ENCODE measurements at places on chromosomes 6 and 20.

GRCh38 chr20:62018437-62019143 is 47.1 kb downstream of the TAF4 start:
- DNase-seq: no peak

GRCh38 chr6:142900227-142900971 is 44.6 kb downstream of the HIVEP2 start:
- DNase-seq: no peak

GRCh38 chr6:27143474-27144026 is 104.0 kb upstream of the PRSS16 start:
- DNase-seq: no peak

DNA sequence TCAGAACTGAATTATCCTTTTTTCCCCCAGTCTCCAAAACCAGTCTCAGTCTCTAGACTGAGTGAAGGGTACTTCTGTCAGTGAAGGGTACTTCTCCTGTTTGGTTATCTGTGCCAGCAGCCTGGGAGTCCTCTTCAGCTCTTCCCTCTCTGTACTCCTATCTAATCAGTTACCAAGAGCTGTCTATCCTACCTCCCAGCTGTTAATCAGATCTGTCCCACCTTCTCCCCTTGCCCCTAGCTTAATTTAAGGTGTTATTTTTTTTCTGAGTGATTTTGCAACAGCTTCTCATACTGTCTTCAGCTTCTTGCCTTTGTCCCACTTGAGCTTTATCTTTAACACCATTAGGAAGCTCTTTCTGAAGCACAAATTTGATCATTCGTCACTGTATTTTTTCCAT is 491.9 kb upstream of the SOX4 start:
- DNase-seq: no peak

GRCh38 chr6:106097411-106098231 is 11.5 kb downstream of the PRDM1 start:
- no peak for DNase-seq

DNA sequence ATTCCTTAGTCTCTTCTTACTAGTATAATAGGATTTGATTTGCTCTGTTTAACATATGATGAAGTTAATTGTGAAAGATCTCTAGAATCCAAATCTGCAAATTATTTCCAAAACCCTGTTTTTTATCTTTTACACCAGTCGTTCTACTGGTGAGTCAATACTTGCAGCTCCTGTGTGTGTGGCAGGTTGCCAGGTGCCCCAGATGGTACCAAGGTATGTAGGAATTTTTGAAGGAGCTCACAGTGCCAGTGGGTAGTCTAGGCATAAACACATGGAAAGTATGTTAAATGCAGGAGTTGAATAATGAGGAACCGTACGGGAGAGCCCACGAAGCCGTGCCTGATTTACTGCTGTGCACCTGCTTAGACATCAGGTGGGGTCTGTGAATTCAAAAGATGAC is 192.2 kb downstream of the FARS2 start:
- no peak for DNase-seq

- no peak for DNase-seq
Measured at GRCh38 chr6:1009103-1009502, 302.8 kb upstream of the FOXQ1 start.

DNA sequence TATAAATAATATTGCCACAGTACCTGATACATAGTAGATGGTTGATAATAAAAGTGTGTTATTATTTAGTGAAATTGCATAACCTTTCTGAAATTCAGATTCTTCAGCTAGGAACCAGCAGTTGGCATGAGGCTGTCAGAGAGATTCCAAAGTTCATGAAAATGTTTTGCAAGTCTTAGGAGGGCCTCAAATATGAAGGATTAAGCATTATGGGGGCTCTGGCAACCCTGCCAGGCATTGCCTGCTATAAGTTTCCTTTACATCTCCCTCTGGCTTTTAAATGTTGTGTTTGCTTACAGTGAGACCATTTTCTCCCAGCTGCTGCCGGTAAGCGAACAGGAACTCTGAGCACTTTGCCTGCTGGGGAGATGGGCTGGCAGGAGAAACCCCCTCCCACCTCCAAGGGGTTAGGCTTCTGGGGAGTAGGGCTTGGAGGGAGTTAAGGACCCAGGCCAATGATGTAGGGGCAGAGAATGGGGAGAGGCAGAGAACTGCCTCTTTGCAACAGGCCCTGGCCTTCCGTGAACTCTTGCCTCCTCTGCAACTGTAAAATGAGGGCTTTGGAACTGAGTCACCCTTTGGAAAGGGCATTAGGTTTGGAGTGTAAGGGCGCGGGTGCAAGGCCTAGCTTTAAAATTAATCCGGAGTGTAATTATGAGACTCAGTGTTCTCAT is 33.2 kb upstream of the KIF3B start:
- no peak for DNase-seq

DNA sequence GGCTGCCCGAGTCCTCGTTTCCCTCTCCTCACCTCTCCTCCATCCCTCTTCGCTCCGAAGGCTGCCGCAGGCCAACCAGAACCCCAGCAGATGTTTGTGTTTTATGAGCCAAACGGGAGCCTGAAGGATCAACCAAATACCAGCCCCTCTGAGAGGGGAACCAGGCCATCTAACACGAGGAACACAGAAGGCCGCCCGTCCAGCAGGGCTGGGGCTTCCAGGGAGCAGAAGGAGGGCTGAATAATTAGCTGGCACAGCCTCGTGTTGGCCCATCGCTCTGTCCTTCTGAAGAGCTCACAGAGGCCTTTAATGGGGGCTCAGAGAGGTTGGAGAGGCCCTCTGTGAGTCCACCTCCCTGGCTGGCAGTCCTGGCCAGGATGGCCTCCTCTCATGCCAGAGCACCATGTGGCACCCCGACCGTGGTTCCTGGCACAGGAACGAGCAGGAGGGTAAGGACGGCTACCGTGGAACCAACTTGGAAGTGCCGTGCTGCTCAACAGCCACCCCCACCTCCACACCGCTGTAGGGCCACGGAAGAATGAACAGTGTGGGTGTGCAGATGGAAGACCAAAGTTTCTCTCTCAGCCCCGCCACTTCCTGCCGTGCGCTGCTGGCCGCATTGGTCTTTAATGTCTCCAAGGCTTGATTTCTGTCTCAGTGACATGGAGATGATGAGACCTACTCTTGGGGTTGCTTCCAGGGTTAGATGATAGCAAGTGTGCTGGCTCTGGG is 155.2 kb downstream of the SCML4 start:
- no peak for DNase-seq

- DNase-seq: no peak
Measured at GRCh38 chr6:19734519-19734918, 102.7 kb upstream of the ID4 start.

DNA sequence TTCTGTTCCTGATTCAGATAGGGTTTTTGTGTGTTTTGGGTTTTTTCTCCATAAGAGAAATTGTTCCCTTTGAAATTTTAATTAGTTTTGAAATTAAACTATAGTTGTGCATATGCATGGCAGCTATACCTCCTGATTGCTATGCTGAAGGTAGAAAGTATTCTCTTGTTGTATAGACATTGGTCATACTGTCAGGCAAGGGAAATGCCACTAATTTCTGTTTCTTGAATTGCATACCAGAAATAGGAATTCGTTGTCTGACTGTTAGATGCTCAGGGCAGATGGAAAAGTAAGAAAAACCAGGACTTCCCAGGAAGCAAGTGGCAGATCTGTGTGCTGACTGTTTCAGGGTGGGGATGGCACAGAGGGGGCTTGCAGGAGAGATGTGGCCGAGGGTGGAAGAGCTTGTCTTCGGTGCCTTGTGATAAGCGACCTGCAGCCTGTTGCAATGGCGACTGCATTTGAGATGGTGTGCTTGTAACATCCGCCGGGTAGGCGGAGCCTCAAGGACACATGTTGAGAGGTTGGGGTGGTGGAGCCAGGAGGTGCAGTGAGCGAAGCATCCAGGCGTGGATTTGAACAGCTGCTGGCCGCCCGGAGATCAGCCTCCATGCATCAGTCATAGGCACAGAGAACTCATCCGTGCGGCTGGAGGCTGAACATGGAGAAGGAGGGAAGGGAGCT is 42.8 kb downstream of the RREB1 start:
- no peak for DNase-seq

GRCh38 chr6:88662163-88662580 is 301.2 kb downstream of the RNGTT start:
- no peak for DNase-seq

DNA sequence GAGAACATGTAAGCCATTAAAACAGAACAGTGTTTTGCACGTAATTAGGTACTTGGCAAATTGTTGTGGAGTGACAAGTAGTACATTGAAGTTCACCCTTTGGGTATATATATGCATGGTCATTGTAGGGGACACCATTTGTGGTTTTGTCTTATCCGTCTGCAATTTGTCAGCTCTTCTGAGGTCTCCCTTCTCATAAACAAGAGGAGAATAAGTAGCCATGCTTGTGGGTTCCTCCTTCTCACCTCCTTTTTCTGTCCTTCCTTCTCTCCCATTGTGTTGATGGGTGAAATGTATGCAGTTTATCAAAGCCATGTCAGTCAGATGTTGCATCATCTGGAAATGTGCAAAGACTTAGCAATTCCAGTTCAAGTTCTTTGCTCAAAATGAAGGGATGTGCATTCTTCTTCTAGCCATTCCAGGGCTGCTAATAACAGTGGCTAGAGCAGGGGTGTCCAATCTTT is 70.9 kb downstream of the QKI start:
- DNase-seq: no peak

GRCh38 chr20:62886709-62887058 is 25.1 kb upstream of the TCFL5 start:
- peak; percentile 22 for DNase-seq

GRCh38 chr20:51154708-51155690 is 132.1 kb upstream of the KCNG1 start:
- no peak for DNase-seq

- DNase-seq: no peak
Measured at GRCh38 chr6:37142050-37142614, 27.8 kb upstream of the PIM1 start.

DNA sequence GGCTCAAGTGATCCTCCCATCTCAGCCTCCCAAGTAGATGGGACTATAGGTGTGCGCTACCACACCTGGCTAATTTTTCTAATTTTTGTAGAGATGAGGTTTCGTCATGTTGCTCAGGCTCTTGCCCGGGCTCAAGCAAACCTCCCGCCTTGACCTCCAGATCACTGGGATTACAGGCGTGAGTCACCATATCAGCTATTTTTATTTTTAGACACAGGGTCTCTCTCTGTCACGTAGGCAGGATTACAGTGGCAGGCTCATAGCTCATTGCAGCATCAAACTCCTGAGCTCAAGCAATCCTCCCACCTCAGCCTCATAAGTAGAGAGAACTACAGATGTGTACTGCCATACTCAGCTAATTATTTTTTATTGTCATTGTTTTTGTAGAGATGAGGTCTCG is 41.7 kb downstream of the SLC23A2 start:
- DNase-seq: no peak

DNA sequence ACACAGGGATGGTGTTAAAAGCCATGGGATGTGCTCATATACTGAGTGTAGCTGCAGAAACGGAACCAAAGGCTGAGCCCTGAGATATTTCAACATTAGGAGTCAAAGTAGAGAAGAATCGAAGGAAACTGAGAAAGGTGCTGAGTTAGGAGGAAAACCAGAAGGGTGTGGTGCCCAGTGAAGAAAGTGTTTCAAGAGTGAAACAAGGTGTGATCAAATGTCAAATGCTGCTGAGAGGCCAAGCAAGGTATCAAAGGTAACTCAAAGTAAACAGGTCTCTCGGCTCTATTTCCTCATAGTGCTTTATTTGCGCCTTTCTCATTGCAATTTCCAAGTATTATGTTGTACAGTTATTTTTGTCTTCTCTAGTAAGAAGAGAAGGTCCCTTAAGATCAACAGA is 94.1 kb downstream of the PRDM1 start:
- no peak for DNase-seq

DNA sequence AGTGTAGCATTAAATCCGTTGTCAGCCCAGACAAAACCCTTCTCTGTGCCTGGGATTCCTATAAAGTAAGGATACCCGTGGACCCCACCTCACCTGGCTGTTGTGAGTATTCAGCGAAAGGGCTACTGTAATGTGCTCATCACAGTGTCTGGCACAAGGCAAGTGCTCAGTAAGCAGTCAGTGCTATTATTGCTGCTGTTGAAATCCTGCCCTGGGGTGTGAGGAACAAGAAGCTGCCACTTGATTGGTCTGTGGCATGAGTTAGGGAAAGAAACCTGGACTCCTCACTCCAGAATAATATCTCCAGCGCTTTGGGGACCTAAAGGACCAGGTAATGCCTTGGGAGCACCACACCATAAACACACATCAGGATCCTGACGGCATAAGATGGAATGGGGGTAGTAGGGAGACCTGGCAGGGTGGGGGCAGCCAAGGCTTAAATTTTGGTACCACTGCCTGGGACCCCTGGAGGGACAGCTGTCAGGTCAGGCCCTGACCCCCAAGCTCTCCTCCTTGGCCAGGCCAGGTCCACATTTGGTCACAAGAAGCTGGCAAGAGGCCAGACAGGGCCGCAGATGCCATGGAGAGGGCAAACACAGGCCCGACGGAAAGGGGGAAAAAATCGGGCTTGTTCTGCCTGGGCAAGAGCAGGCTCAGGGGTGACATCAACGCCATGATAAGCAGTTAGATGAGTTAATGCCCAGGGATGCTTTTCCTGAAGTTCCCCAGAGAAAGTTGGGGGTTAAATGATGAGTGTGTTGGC is 66.5 kb downstream of the MRPL14 start:
- DNase-seq: no peak

DNA sequence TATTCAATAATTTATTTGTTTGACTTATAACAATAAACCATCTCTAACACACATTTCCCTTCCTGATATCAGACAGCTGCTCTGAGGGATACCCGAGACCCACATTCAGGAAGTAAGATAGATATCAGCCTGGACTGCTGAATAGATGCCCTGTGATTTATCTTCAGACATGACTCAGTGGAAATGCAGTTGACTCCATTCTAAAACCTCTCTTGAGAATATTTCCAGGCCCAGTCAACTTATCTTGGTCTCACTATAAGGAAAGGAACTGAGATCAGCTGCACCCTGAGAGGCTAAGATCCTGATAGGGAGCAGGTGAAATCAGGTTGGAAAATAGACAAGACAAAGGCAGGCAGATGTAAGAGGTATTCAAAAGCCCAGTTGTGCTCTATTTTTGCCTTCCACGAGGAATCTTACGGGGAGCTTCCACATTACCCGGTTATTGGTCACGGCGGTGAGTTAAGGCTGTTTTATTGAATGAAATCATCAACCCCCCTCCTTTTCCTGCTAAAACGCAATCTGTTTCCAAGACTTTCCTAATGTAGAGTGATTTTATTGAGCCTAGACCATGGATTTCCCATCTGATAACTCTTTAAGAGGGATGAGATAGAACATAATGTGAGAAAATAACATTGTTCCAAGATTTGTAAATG is 25.5 kb downstream of the C6orf15 start:
- no peak for DNase-seq

- no peak for DNase-seq
Measured at GRCh38 chr6:155050311-155050710, 55.2 kb downstream of the TIAM2 start.

GRCh38 chr20:58393299-58393698 is 4.3 kb downstream of the VAPB start:
- no peak for DNase-seq
